EH (cell line): ENCODE measurements at places on chromosomes 5 and 9.

DNA sequence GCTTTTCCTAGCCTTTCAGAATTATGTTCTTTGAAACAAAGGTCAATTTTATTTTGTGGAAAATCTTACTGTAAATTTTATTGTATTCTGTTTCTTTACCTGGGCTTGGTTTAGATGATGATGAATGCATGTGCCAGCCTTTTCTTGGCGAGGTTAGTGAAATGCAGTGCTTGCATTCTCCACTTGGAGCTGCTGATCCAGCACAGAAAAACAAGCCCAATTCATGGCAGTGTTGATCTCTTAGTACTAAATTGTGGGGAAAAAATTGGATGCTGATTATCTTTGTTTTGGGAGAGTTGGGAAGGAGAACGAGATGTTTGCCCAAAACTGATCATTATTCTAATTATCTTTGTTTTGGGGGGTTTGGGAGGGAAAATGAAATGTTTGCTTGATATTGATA is 3.7 kb downstream of the HABP4 start:
- DNase-seq = peak; percentile 54

GRCh38 chr9:12988258-12988657 is 213.4 kb downstream of the LURAP1L start:
- no peak for DNase-seq

- no peak for DNase-seq
These were observed 73.5 kb downstream of the EGFLAM start for GRCh38 chr5:38331831-38332230.

DNA sequence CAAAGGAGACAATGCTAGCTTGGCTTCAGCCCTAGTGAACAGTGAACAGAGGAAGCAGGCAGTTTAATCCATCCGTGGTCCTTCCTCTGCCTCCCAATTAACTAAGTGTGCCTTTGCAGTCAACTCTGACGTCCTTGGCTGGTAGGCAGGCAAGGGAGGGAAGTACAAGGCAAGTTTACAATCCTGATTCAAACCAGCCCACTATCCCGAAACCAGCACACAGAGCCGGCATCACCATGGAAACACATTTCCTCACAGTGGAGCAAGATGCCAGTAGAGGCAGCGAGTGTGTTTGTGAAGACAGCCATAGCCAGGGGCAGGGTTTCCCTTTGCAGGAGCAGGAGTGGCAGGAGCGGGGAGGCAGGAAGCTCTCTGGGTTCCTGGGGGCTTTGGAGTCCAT is 73.9 kb downstream of the GOLPH3 start:
- DNase-seq = no peak

GRCh38 chr9:7879551-7880245 is 80.1 kb upstream of the DMAC1 start:
- DNase-seq = no peak

GRCh38 chr5:15106530-15107283 is 235.1 kb upstream of the ANKH start:
- no peak for DNase-seq

DNA sequence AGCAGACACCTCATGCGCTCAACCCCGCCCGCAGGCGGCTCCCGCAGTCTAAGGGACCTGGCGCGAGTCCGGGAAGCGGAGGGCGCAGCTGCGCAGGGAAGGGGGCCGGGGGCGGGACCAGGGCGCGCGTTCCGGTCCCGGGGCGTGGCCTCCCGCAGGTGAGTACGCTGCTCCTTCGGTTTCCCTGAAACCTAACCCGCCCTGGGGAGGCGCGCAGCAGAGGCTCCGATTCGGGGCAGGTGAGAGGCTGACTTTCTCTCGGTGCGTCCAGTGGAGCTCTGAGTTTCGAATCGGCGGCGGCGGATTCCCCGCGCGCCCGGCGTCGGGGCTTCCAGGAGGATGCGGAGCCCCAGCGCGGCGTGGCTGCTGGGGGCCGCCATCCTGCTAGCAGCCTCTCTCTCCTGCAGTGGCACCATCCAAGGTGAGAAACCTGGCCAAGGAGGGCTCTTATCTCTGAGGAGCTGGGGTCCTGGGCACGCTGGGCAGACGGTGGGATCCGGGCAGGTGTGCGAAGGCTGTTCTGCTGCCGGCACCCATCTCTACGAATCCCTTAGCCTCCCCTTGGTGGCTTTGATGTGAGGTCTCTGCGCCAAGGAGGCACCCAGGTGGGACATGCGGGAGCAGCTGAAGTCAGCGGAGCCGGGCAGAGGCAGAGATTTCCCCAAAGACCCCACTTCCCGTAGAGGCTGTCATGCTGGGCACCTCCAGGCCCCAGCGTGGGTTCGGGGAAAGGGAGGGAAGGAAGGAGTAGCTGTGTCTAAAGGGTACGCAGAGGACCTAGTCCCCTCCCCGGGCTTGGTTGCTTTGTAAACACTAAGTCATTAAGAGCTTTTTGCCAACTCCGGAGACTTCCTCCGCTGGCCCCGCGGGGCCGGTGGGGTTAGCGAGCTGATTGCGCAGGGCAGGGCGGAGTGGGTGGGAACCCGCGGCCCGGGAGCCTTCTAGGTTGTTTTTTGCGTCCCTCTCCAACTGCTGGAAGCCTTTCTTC is at the start of gene F2RL1:
F2RL1 (plus strand) TSS at position 187 of the 988 bp plus-strand sequence; CDS start at position 340, 153 bp downstream.
- DNase-seq = peak; percentile 63

DNA sequence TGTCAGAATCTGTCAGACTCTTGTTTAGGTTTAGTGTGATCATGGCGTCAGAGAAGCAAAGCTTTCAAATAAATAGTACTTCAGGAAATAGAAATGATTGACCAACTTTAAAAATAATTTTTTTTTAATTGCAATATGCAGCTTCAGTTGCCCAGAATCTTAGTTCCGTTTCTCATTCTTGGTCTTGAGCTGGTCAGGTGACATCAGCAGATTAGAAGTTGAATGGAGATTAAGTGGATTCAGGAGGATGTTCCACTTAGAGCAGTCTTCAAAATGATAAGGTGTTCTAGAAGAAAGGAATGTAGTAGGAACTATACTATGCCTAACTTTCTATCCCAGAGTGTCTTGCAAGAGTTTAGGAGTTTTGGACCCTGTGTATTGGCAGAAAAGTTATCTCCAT is 30.6 kb downstream of the OTULIN start:
- DNase-seq = no peak

DNA sequence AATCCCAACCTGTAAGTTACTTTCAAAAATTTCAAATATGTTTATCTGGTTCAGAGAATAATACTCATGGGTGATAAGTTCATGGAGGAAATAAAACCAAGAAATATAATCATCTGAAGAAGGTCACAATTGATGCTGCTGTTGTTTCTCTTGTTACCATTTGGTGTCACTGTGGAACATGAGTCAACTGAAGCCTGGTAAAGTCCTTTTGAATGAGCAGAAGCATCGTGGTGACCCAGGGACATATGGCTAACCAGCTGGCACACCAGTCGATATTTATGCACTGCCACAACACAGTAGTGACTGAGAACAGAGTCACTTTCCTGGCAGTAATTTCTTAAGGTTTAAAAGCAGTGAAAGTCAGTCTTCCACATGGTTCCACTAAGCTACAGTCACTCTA is 612.9 kb upstream of the TLE4 start:
- no peak for DNase-seq

DNA sequence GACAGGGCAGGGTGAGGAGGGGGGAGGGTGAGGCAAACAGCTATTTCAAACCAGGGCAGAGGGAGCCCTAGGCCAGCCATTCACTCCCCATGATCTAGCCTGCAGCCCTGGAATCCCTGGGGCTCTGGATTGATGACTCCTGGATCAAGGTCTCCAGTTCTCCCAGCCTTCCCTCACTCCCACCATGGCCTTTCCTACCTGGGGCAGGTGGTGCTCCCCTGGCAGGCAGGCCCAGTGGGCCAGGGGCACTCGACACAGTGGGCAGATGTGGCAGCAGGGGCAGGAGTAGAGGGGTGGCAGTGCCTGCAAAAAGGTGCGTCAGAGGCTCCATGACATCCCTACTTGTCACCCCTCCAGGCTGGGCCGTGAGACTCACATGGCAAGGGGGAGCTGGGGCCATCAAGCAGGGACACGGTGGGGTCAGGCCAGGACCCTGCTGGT is 6.0 kb downstream of the KIF12 start:
- DNase-seq = no peak

DNA sequence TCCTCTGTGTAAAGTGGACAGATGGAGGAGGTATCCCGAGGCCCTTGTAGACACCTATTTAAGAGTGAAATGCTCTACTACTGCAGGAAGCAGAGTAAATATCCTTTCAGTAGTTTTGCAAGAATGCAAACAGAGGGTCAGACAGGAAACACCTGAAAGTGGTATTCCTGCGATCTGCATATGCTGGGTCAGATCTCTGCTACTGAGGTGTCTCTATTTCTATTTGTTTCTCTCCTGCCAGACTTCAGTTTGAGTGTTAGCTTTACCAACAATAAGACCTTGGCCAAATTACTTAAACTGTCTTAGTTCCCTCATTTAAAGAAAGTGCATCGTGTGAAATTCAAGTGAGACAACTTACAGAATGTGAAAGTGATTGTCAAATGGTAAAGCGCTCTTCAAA is 47.6 kb downstream of the JAKMIP2 start:
- DNase-seq = no peak

DNA sequence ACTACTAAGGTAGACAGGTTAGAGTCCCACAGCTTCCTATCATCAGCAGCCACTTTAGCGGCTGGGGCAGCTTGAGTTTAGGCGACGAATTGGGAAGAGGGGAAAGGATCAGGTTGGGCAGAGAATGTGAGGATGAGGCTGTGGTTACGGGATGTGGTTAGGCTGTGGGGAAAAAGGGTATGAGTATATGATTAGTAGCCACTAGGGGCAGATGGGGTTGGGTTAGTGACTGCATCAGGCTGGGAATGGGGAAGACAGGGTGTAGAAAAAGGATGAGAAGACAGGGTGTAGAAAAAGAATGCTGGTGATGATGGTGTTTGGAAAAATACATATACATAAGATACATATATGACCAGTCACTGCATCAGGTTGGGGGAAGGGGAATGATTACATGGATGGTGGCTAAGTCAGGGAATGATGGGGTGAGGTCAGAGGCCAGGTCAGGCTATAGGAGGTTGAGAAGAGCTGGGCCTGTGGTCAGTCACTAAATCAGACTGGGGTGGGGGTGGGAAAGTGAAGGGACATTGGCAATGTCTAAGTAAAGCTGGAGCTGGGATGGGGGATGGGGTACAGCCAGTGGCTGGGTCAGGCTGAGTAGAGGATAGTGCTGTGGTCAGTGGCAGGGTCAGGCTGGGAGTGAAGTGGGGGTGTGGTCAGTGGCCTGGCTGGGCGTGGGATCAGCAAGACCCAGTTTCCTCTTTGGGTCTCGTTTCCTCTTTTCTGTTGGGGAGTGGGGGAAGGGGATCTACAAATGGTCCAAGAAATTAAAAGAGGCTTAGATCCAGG is 2.1 kb downstream of the TLN1 start:
- peak; percentile 95 for DNase-seq

DNA sequence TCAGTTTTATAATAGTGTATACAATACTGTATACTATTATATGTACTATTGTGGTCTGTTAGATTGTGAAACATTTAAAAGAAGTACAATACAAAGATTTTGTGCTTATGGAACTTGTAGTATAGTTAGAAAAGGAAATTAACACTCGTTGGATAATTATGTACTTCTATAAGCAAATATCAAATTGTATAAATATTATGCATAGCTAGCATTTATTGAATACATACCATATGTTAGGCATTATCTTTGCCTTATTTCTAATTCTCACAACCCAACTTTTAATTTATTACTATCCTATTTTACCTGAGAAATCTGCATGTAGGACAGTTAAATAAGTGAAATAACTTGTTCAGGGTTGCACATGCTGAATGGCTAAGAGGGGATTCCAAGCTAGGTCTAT is 37.5 kb downstream of the RAB3C start:
- DNase-seq = no peak

- DNase-seq = no peak
These were observed 248.8 kb downstream of the TENT4A start for GRCh38 chr5:6961837-6962635.

GRCh38 chr5:40552981-40553380 is 126.7 kb upstream of the PTGER4 start:
- no peak for DNase-seq

GRCh38 chr5:41770799-41771198 is 99.4 kb downstream of the OXCT1 start:
- DNase-seq = no peak

- DNase-seq = no peak
These were observed 30.3 kb upstream of the SNAPC3 start for GRCh38 chr9:15392363-15392762.

GRCh38 chr9:22117511-22118384 is 108.6 kb upstream of the CDKN2B start:
- peak; percentile 54 for DNase-seq

DNA sequence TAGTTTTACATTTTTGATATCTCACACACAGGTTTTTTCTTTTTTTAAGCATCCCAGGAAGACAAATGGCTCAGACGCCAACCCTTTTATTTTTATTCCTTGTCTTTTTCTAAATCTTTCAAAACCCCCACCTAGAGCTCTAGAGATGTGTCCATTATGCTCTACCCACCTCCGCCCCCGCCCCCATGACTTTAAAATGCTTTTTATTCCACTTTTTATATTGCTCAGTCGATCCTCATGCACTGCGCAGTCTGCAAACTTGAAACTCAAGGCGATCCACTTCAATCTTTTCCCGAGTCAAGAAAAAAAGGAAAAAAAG is 411 bp upstream of the MAT2B start:
- no peak for DNase-seq

DNA sequence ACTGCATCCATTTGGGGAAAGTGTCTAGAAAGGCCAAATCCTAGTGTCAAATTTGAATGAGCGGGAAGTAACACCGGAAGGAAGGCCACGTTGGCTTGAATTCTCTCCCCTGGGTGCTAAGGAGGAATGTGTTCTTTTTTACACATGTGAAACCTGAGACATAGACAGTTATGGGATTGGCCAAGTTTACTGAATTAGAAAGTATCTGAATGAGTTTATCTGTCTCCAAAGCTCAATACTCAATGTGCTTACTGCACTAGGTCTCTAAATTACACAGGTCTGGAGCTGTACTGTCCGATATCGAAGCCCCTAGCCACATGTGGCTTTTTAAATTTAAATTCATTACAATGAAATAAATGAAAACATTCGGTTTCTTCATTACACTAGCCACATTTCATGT is 6.0 kb downstream of the DMRT1 start:
- DNase-seq = no peak

GRCh38 chr5:76021936-76022584 is 61.1 kb upstream of the SV2C start:
- no peak for DNase-seq

GRCh38 chr5:174491761-174492350 is 232.5 kb upstream of the MSX2 start:
- no peak for DNase-seq

- DNase-seq = peak; percentile 63
These were observed 148.7 kb upstream of the ERCC6L2 start for GRCh38 chr9:95726756-95727155.

- DNase-seq = peak; percentile 97
These were observed 91.4 kb downstream of the C9orf152 start for GRCh38 chr9:110116543-110116885.

GRCh38 chr9:3758816-3759576 is 233.2 kb upstream of the RFX3 start:
- DNase-seq = peak; percentile 49

GRCh38 chr5:85500869-85501268 is 1116.2 kb upstream of the EDIL3 start:
- no peak for DNase-seq
